Activated CD4-positive, alpha-beta T cell treated with anti-CD3 and anti-CD28 coated beads, Interleukin-2, amount 50 U/mL, for 24 hours (primary cell): ENCODE measurements at places on chromosomes 16 and 17.

- no peak for DNase-seq
These were observed 4.3 kb upstream of the SEZ6 start for GRCh38 chr17:29010129-29010528.

DNA sequence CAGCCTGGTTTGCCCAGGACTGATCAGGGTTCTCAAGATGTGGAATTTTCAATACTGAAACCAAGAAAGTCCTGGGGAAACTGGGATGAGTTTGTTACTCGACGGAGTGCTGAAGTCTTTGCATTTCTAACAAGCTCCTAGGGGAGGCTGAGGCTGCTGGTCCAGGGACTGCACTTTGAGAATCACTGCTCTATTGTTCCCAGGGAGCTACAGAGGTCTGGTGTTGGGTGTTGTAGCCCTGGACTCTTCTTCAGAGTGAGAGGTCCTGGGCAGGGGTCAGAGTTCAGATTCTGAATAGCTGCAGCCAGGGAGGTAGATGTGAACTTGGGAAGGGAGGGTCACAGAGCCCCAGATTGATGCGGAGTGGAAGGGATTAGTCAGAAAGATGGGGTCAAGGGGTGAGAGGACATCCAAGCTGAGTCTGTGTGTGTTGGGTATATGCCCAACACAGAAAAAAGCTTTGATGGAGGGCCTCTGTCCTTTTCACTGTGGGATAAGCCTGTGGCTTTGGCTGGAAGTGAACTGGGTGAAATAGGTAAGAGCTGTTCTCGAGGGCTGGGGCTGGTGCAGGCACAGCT is 14.1 kb downstream of the TMEM238L start:
- no peak for DNase-seq

GRCh38 chr17:3727041-3727440 is 3.3 kb downstream of the HASPIN start:
- no peak for DNase-seq

GRCh38 chr16:10885246-10885645 is 8.2 kb downstream of the CIITA start:
- no peak for DNase-seq

DNA sequence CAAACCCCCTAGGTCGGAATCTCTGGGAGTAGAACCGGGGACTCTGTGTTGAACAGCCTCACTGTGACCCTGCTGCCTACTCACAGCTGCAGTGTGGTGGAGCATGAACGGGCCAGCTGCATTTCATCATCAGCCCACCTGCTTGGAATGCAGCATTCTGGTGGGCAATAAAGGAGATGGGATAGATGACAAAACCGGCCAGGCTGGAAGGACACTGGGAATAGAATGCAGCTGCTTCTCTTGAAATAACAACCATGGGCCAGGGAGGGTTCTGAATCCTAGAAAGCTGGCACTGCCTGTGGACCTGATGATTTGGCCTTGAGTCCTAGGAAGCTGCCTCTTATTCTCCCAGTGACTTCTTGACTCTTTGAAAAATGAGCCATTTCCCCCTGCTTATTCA is 23.5 kb downstream of the CFAP97D1 start:
- DNase-seq = no peak

DNA sequence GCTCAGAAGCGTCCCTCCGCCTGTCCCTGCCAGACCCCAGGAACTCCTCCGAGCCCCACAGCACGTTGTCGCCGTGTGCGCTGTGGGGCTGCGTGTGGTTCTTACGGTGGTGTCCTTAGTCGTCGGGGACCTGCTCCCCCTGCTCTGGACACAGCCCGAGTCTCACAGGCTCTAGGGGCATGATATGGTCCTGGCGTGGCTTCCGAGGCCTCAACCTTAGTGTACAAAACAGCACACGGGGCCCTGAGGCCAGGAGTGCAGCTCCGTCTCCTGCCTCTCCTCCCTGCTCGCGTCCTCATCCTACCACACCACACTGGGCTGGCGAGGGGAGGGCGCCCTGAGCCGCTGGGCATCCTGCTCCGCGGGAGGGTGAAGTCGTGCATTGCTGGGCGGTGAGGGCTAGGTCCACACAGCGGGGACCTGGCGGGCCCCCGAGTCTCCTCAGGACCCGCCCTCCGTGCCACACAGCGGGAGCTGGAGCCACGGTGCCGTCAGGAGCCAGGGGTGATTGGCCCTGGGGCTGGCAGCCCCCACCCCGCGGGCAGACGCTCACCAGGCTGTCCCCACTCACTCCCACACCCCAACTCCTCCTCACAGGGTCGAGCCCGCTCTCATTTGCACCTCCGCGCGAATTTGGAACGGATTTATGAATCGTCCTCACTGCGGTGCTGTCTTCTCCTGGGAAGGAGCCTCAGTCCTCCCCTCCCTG is 1.2 kb upstream of the MAFG start:
- DNase-seq = no peak

DNA sequence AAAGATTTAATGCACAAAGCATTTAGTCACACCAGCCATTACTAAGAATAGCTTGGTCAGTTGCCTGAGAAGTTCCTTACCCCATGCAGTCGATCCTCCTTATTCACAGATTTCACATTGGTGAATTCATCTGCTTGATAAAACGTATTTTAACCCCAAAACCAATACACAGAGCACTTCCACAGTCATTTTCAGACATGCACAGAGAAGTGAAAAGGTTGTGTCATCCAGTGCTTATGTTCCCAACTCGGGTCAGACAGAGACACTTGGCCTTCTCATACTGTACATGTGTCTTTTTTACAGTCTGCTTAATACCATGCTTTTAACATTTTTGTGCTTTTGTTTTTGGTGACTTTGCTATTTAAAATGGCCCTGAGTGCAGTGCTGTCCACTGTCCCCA is 219.7 kb downstream of the SPECC1 start:
- no peak for DNase-seq

GRCh38 chr17:29914819-29915537 is 15.1 kb downstream of the SSH2 start:
- no peak for DNase-seq

GRCh38 chr16:61057635-61058034 is 978.6 kb downstream of the CDH8 start:
- no peak for DNase-seq

GRCh38 chr16:79597277-79598062 is 3.1 kb downstream of the MAF start:
- DNase-seq = no peak

GRCh38 chr17:6162216-6162615 is 92.0 kb downstream of the WSCD1 start:
- DNase-seq = no peak

- DNase-seq = no peak
These were observed 213.2 kb downstream of the PMP22 start for GRCh38 chr17:15051933-15052332.
